CD4-positive, alpha-beta memory T cell (primary cell): ENCODE measurements at places on chromosomes 6 and 20.

DNA sequence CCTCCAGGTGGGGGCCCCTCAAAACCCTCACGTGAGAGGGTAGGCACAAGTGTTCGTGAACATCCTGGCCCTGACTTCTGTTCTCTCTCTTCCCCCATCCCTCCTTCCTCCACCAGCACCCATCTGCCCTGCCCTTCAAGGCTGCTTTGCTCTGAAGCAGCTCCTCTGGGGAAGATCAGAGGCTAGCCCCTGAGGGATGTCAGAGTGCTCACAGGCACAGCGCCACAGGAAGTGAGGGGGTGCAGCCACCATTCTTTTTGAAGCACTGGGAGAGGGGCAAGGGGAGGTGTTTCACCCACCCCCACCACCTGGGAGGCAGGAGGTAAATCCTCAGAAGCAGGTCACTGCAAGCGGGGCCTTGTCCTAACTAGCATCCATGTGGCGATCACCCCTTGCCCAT lies 11.4 kb downstream of the MOCS1 start:
- DNase-seq, result no peak

- DNase-seq, result no peak
Observed at GRCh38 chr6:16819752-16820151, 58.5 kb upstream of the ATXN1 start.

DNA sequence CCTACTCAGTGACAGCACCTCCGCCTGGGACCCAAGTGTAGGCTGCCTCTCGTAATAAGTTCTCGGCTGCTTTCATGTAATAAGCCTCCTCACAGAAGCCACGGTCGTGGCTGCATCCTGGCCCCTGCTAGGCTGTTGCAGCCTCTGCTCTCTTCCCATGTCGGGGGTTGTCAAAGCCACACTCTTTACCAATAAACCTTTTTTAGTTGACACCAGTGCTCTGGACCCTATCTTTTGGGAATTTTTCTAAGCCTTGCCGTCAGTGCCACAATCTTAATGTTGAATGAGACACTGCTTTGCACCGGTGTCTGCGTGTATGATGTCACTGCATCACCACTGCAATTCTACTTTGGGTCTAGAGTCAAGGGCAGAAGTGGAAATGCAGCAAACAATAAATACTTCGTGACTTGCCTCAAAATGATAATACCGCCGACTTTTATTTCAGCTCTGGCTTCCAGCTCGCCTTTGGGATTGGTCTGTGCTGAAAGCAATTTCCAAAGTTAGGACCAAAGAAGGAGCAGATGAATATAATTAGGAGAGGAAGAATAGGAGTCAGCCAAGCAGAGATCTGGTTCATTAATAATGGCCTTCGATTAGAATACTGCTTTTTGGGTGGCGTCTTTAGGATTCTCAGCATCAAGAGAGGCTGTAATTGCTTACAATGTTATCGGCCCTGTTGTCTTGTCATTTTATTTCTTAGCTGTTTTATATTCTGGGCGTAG lies 57.6 kb upstream of the CCN6 start:
- no peak for DNase-seq

DNA sequence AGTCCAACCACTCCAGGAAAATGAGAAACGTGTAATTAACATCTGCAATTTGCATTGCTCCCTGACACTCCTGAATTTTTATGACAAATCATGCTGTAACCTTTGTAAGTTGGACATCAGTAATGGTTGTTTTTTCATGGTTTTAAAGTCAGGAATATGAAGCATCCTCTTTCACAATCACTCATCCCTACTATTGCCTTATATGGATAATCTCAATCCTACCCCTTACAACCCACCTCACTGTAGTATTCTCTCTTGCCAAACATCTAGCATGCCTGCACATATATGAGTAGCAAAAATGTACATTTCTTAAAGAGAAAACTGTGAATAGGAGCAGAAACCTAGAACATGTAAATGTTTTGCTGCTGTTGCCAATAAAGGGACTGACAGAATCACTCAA lies 729.5 kb downstream of the KIF16B start:
- no peak for DNase-seq

GRCh38 chr6:120219339-120219738 lies 869.8 kb upstream of the MAN1A1 start:
- no peak for DNase-seq

GRCh38 chr6:139370283-139370998 lies 4.0 kb downstream of the CITED2 start:
- DNase-seq, result no peak

DNA sequence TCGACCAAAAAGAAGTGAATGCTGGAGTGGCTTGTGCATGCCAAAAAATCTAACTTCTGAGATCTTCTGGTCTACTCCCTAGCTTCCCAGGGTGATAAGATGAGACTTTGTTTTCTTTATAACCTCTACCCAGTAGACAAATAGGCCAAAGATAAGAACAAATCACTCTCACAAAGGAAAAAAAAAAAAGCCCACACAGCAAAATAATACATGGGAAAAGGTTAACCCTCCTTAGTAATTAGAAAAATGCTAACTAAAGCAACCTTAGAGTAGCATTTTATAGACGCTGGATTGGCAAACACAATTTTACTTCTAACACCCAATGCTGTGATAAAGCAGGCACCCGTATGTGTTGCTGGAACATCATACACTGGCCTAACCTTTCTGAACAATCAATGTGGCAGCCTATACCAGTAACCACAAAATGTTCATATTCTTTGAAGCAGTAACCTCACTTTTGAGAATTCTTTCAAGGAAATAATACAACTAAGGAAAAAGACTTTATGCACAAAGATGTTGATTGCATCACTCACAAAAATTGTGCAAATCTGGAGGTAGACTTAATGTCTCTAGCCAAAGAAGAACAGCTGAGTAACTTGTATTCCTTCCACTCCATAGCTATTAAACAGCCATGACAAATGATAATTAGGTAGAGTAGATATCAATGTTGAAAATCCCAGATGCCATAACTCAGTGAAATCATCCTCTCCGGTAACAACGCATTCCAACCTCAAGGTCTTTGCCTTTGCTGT lies 116.3 kb upstream of the QKI start:
- no peak for DNase-seq

GRCh38 chr6:41731561-41732086 lies 3.8 kb downstream of the TFEB start:
- DNase-seq, result no peak

DNA sequence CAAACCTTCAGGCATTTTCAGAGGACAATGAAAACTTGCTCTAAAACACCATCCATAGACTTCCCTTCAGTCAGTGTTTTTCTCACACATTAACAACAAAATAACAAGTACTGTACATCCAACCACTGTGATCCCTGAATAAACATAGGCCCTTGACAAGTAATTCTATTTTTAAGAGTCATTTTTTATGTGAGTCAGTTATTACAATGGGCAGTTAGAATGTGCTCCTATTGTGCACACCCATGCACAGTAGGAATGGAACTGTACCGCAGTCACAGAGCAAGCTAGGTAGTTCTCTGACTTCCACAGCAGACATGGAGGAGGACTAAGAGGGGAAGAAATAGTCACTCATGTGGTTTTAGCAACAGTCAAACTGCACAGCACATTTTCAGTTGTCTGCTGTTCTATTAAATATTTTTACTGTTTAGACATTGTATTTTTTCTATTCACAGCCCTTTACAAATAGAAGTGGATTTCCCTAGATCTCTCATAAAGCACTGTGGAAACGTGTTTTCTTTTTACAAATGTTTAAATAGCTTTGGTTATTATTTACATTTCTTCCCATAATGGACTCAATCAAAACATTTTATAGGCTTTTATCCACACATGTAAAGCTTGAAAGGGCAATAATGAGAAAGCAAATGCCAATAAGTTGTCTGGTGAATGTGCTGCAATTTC lies 100.4 kb downstream of the JAG1 start:
- no peak for DNase-seq
